Right forelimb (tissue), 1 donor: ENCODE measurements at places on chromosomes 4 and X.

DNA sequence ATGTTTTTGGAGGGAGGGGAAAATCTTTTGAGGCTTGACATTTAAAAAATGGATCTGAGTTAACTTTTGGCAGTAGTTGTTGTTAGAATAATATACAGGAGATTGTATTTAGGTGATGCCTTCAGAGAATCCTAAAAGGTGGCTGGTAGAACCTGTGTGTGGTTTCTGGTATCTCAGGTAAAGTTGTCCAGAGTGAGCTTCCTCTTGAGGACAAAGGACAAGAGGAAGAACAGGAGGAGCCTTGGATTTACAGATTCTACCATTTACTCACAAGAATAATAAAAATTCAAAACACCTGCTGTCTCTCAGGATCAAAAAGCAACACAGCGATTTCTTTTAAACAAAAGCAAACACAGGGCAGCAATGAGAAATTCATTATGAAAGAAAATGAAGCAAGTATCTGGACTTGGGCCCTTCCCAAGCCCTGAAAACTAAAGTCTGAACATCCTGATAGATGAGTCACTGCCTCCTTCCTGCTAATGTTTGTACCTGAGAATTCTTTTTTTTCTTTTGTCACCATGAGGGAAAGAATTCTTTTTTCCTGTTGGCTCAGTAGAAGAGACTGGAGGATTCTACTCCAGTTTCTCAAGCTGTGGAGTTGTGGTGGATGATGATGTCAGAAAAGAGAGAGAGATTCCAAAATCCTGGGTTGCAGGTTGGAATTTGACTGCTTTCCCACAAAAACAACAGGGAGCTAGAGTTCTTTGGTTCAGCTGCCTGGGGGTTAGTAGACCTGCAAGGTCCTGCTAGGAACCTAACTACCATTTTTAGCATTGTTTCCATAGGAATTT lies 31.5 kb upstream of the RAPGEF2 start:
- DNase-seq: no peak

DNA sequence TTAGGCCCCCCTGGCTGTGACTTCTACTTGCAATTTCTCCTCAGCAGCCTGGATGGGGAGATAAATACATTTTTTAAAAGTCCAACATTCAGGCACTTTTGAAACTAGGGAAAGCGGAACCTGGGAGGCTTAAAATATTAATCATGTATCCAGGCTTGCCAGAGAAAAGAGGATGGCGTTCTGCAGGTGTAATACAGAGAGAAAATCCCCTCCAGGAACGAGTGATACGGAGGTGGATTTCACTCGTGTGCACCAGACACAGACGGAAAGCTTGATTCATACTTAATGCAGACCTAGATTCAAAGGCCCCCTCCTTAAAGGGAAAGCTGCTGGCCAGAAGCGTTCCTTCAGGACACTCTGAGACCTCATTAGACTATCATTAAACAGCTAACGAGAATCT lies 354.0 kb upstream of the BOD1L1 start:
- DNase-seq: no peak

DNA sequence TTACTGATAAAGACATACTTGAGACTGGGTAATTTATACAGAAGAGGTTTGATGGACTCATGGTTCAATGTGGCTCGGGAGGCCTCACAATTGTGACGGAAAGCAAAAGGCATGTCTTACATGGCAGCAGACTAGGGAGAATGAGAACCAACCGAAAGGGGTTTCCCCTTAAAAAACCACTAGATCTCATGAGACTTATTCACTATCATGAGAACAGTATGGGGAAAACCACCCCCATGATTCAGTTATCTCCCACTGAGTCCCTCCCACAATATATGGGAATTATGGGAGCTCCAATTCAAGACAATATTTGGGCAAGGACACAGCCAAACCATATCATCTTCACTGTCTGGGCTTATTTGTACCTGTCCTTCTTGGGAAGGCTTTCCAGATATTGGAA lies 22.8 kb upstream of the MUC7 start:
- no peak for DNase-seq

DNA sequence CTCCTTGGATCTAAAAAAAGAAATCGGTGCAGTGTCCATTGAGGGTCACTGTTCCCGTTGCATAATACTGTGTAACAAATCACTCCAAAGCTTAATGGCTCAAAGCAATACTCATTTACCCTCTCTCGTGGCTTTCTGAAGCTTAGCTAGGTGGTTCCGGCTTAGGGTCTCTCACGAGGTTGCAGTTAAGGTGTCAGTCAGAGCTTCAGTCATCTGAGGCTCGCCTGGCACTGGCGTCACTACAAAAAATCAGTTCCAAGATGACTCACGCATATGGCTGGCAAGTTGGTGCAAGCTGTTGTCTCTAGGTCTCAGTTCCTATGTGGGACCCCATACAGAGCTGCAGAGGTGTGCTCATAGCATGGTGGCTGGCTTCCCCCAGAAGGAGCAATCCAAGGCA lies 91.0 kb downstream of the BEND2 start:
- DNase-seq: no peak

DNA sequence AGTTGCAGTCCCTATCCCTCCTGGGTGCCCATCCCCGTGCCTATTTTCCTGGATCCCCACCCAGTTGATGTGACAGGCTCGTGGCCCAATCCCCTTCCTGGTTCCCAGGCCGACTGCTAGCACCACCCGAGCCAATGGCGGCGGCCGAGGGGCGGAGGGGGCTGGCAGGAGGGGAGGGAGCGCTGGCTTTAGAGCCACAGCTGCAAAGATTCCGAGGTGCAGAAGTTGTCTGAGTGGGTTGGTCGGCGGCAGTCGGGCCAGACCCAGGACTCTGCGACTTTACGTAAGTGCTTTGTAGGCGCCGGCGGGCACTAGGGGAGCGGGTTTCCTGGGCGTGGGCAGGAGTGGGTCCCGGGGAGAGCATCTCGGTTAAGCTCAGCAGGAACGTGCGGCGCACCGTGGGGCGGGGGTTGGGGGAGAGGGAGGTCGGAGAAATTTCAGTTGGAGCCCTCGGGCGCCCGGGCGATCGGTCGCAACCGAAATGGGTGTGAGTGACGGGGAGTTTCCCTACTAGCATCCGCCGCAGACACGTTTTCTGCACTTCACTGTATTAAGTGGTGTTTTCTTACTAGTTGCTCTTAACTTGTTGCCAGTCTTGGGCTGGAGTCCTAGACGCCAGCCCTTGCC lies at the start of gene PLS3:
Gene PLS3 (plus strand): TSS at position 197 of the 627 bp plus-strand sequence. CDS start 49,077 bp downstream, outside the sequence.
- peak; percentile 86 for DNase-seq

DNA sequence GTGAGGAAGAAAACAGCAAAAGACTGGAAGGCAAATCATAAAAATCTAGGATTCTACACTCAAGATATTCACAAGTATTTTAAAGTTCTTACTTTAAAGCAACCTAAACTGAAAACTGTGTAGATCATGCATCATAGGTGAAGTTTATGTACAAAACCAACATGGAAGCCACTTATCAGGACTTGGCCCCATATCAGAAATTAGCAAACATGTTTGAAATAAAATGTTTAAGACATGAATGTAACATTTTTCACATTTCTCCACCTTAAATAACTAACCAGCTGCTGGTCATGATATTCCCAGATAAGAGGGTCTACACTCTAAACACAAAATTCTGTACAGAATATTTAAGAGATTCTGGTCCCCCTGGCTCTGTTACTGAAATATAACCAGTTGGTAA lies 38.5 kb downstream of the APBB2 start:
- DNase-seq: no peak

- no peak for DNase-seq
Measured at GRCh38 chrX:40415675-40416074, 165.1 kb upstream of the ATP6AP2 start.

GRCh38 chr4:182916483-182917181 lies 554 bp downstream of the DCTD start:
- DNase-seq: peak; percentile 79

DNA sequence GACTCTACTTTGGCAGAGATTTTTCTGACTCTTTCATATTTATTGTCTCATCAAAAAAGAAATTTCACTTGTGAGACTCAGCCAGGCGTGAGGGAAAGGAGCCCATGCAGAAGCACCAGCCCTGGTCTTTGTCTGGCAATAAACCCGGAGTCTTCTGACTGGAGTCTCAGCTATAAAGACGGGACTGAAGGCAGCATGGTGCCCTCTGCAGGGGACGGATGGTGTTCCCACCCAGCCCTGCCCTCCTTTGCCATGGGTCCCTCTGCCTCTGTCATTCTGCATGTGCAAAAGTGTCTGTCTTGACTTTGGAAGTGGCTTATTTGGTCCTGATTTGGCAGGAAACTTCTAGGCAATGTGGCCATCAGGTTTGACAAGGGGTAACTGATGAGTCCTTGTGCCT lies 14.2 kb downstream of the ZNF185 start:
- no peak for DNase-seq

DNA sequence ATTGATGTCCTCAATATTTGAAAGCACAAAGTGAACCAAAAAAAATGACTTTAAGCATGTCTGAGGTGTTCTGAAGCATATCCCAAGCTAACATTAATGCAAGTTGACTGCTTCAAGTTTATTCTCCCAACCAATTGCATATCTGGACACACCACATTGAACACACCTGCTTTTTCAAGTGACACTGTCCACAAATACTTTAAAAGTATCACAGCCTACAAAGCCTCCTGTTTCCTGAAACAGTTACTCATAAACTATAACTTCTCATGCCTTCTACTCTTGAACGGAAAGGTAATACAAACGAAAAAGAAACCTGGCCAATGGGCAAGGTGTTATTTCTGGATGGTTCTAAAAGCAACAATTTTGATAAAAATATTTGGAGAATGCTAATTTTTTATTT lies 1.1 kb downstream of the CDKL2 start:
- no peak for DNase-seq

DNA sequence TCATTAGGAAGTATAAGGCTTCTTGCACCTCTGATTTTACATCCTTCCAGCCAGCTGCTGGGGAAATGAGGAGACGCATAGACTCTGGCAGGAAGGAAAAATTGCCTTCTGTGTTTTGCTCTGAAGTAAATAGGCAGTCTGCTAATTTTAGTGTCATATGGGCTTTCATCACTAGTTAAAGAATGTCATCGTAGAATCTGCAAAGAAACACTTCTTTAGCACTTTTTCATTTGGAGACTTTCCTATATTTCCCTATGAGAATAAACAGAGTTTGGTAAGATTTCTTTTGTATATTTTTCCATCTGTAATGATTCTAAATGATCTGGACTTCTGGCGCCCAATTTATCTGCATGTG lies 3.3 kb downstream of the ADGRL3 start:
- no peak for DNase-seq

DNA sequence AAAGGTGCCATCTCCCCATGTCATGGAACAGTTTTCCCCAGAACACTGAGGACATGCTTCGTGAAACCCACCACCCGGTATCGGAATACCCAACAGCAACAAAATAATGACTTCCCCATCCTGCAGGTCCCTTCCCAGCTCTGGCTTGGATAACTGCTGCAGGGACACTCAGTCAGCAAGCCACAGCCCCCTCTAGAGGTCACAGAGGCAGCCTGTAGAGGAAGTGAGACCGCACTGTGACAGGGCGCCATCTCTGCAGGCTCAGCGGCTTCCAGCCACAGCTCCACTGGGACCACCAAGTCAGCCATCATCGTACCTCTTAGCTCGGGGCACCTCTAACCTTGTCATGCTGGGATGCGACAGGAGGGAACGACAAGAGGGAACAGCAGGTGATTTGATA lies 315.9 kb downstream of the LDB2 start:
- no peak for DNase-seq

DNA sequence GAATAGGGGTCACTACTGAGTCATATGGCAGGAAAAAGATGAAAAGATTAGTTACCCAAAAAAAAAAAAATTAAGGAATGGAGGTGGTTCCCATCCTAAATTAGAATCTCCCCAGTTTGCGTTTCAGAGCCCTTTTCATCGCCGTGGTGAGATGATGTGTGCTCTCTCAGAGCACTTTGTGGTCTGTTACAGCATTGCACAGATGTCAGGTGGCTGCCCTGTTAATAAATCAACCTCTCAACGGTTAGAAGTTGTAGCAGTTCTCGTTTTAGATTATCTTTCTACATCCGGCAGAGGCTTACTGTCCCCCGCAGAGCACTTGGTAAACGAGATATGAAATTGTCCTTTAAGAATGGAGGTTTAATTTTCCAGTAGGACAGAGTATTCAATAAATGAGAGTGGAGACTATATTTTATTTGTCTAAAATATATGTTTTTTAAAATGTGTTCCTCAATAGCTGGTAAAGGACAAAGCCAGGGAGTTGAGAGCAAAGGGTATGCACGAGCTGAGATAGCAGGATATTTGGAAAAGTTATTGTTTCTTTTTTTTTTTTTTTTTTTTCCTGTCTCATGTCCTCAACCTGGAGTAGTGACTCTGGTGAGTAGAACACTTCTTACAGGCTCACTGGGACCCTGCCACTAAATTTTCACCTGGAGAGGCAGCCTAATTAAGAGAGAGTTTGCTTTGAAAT lies 26.9 kb downstream of the AFF1 start:
- DNase-seq: no peak

GRCh38 chrX:100911731-100912130 lies 17.0 kb downstream of the XKRX start:
- DNase-seq: no peak

GRCh38 chr4:87188048-87188447 lies 32.4 kb downstream of the KLHL8 start:
- DNase-seq: no peak

GRCh38 chrX:48999030-48999429 lies 3.0 kb downstream of the GRIPAP1 start:
- no peak for DNase-seq

DNA sequence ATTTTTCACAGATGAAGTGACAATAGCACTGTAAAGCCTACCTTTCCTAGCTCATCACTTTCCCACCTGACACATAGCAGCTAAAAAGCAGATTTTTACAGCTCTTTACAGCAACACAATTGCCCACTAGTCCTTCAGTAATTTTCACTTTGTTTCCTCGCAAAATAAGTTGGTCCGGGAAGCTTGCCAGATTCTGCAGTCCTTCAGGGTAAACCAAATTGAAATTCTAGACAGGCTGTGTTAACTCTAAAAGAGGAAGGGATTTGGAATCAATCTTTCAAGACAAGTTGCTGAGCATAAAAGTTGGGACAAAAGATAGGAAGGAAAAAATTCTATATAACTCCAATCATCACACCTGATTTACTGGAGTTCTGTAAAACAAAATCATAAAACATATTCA lies 8.7 kb downstream of the C1QTNF7 start:
- DNase-seq: no peak
